ENCODE measurements at places on chromosomes 12 and 14.
A peak's percentile ranks its signal among the peaks of the same experiment; 100 is the strongest.

GRCh38 chr14:24875203-24875838 is 174.6 kb downstream of the STXBP6 start:
- no peak for DNase-seq

- peak; percentile 28 for DNase-seq
Observed at GRCh38 chr12:48765753-48766162, 23.1 kb downstream of the ADCY6 start.

- DNase-seq, result no peak
Observed at GRCh38 chr12:32988982-32989381, 92.4 kb upstream of the PKP2 start.

GRCh38 chr14:70814466-70814865 is 5.2 kb upstream of the MAP3K9 start:
- no peak for DNase-seq

DNA sequence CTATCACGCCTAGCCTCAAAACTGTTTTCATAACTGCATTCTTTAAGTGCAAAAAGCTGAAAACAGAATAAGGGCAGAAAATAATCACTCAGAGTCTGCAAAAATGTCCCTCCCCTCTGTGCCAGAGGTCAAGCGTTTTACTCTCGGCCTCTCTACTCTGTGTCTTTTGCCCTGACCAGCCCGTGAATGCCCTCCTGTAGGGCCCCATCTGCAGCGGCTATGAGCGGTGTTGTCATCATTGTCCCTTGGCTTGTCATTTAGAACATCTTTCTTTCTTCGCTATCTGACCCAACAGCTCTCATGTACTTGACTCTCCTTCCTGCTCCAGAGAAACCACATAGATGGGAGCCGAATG is 21.7 kb downstream of the ELK3 start:
- no peak for DNase-seq

DNA sequence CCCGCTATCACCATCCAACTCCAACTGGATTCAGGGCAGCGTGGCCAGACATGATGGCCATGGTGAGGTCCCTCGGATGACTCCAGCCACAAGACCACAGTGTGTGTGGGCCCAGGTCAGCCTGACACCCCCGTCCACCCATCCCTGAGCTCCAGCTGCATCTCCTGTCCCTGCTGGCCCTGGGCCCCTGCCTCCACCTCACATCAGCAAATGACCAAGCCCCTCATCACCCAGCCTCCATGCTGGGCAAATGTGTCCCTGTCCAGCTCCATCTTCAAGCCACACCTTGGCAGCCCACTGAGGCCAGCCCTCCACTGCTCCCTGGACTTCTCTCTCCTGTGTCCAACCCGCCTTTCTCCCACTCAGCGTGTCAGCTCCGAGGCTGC is 3.2 kb downstream of the GPR132 start:
- DNase-seq, result no peak

DNA sequence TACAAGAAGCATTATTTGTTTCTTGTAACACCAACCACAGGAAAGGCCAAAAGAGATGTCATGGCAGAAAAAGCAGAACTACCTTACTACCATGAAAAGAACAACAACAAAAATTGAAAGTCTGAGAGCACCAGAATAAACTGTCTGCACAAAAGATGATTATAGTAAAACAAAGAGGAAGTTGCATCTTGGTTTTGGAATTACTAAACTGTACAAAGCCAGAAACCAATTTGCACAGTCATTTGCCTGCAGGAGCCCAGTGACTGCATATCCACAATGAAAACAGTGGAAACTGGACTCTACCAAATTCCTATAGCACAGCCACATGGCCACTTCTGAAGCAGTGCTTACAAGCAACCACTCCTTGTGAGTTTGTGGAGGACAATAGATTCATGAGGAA is 276.2 kb downstream of the SSPN start:
- DNase-seq, result peak; percentile 46

DNA sequence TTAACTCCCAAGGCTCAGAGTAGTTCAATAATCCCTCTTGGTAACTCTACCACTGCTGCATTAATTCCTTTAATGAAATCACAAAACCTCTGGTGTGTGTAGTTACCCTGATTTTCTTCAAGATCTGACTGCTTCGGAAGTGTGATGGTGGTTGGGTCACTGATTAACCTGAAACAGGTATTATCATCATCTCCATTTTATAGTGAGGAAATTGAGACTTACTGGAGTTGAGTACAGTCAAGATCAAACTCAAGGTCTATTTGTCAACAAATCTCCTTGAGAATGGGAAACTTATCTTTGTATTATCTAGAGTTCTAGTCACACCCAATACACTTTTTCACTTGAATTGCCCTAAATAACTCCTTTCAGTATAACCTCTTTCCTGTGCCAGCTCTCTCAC is 233.5 kb downstream of the BTG1 start:
- no peak for DNase-seq

DNA sequence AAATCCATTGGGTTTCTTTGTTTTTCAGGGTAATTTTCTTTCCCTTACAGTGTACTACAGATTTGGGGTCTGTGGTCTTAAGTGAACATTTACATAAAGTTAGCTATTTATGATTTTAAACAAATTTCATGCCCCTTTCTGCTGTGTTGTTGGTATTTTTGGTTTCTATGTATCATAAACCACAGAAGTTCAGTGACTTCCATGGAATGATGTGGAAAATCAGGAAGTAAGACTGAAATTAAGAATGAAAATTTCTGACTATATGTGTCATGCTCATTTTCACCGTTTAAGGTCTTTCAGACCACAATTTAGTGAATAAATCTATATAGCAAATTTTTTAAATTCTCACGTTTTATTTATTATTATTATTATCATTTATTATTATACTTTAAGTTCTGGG is 31.7 kb downstream of the ETV6 start:
- DNase-seq, result no peak

GRCh38 chr12:14366209-14367039 is 942 bp downstream of the ATF7IP start:
- DNase-seq, result peak; percentile 41

DNA sequence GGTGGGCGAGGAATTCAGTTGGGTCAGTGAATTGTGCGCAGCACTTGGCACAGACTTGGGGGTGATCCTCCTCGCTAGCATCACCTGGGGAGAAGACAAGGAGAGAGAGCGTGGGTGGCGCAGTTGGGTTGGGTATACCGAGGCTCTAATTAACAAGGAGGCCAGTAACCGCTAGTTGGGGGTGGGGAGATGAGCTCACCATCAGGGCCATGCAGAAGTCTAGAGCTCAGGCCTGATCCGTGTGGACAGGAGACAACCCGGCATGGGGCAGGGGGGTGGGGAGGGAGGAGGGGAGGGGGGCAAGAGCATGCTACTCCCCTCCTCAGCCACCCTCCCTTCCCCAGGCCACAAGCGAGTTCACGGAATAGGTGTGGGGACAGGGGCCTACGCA is 580 bp downstream of the SALL2 start:
- no peak for DNase-seq

DNA sequence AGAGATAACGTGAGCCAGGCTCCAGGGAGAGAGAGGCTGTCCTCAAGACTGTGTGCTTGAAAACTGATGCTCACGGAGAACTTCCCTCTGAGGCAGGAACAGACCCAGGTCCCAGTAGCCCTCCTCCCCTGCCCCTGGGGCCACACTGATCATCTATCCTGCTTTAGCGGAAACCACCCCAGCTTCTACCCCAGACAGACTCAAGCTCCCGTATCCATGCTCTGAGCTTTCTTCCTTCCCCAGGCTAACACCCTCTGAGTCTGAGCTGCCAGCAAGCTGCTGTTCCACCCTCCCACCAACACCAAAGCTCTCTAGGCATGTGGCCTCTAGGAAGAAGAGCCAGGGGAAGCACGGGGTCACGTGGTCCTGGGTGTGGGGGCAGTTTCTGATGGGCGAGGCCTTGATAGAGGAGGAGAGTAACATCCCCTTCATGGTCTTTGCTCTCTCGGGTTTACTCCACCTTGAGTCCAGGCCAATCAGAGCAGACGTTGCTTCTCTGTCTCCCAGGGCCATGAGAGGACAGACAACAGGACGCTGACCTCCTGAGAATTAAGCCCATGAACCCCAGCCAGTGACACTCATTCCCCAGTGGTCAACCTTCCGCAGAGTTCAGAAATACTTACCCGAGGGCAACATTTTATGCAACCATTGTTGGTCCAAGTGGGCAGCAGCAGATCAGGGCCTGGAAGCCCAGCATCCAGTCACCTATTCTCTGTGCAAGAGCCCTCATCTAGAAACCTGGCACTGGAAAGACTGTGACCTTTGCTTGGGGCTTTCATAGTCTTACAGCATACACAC is 1.4 kb downstream of the PCK2 start:
- peak; percentile 49 for DNase-seq

DNA sequence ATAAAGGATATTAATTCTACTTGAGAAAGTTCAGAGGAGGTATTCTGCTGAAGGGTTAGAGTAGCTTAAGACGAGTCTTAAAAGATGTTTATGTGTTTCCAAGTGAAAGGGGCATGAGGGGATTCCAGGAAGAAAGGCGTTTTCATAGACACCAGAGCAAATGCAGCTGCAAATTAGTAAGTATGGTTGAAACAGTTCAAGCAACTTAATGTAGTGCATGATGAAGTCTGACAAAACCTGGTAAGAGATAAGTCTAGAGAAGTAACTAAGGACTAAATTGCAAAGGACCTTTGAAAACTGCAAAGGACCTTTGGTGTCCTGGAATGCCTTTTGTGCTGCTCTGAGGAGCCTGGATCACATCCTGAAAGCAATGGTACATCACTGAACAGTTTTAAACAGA is 11.5 kb downstream of the LUM start:
- no peak for DNase-seq

DNA sequence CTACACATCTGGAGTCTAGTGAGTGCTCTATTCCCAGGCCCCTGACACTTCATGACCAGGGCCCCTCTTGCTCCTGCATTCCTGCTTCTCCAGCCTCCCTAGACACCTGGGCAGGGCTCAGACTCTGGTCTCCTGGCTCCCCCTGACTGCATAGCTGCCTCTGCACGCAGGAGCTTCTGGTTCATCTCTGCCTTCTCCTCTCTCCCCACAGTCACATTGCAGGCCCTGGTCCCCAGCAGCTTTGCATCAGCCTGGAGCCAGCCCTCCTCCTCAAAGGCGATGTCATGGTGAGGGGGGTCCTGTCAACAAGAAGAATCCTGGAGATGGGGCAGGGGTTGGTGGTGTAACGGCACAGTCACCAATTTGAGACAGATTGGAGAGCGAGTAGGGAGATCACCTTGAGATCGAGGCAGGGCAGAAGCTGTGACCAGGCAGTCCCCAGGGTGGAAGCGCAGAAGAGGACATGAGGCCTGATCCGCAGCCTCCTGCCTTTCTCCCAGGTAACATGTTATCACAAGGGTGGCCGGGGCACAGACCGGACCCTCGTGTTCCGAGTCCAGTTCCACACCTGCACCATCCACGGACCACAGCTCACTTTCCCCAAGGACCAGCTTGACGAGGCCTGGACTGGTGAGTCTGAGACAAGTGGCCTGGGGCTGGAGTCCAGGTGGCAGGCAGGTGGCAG is 8.1 kb downstream of the TNS2 start:
- no peak for DNase-seq

GRCh38 chr12:48388460-48388859 is 37.7 kb upstream of the ZNF641 start:
- DNase-seq, result peak; percentile 39

- DNase-seq, result no peak
Observed at GRCh38 chr12:15834575-15834974, 45.4 kb upstream of the EPS8 start.

GRCh38 chr14:77892381-77892871 is 92.5 kb downstream of the ADCK1 start:
- no peak for DNase-seq

- no peak for DNase-seq
Observed at GRCh38 chr12:113464852-113465719, 6.6 kb downstream of the LHX5 start.

DNA sequence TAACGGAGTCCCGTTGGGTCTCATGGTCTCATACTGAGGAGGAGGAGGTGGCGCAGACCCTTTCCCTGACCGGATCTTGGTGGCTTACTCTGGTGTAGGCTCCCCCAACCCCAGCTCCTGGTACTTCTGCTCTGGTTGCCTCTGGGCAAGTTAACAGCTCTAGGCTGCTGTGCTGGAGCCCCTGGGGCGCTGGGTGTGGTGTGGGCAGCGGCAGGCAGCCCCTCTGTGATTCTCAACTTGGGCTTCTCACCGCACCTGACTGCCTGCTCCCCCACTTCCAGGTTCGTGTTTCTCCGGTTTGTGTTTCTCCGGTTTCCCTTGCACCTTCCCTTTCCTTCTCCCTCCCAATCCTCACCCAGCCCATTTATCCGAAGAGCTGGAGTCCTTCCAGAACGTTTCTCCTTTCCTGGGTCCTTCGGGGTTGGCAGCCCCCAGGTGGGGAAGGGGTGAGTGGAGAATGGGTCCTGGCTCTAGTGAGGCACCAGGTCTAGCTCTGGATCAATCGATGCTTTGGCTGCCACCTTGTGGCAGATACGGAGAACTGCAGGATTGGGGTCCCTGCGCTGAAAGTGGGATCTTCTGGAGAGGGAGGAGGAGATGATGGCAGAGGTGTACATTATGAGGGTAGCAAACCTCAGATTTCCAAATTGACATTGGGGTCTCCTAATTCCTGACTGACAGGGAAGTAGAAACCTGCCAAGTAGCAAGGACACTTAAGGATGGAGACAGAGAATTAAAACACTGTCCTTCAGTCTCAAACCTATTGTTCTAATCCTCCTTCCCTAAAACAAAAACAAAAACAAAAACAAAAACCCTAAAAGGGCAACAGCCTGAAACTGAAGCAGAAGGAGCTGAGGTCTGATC is 8.3 kb downstream of the CISTR start:
- DNase-seq, result no peak

- DNase-seq, result peak; percentile 93
Observed at GRCh38 chr12:65603438-65604351, 220.6 kb upstream of the HMGA2 start.

DNA sequence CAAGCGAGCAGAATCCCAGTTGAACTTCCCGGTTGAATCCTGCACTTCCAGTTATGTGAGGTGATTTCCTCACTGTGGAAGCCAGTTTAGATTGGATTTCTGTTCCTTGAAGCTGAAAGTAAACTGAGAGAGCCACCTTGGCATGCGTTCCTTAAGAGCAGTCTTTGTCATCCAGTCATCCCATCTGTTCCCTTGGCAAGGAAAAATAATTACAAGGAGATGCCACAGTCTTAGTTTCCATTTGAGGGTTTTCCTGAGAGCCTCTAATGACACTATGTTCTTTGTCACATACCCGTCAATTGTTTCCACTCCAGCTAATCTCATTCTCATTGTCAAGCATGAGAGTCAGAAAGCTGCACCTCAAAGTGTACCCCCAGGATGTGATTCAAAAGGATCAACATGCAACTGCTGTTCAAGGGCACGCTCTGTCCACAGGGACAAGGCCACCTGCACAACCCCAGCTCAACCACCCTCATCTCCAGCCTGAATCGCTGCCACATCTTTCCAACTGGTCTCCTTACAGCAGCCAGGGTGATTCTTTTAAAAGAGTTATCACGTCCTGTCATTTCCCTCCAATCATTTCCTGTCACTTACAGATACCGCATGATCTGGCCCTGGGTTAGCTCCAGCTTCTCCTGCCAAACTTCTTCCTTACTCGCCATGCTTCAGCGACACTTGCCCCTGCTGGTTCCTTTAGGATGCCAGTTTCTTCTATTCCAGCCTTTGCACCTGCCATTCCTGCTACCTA is 18.0 kb upstream of the TCP11L2 start:
- DNase-seq, result no peak

GRCh38 chr14:76639606-76640229 is 121.5 kb upstream of the VASH1 start:
- DNase-seq, result no peak

Data from HFFc6 (cell line).